ENCODE measurements at places on chromosomes 16 and 17. TPM values are rescaled to one million over a fixed set of nuclear protein-coding genes. Genes with fewer than 3 reads are reported as not detected.

Gene ZP2
- total RNA-seq = not detected

Gene PERCC1
- not detected for total RNA-seq

Gene ZNF469
- 1.3 TPM for total RNA-seq

Gene C1QTNF8
- 0.39 TPM for total RNA-seq

Gene UNC13D
- 12.7 TPM for total RNA-seq

Gene ABCA9
- 0.05 TPM for total RNA-seq

Gene RNF157
- total RNA-seq = 4.0 TPM

Gene WNK4
- 3.5 TPM for total RNA-seq

Gene CCDC200
- not detected for total RNA-seq

Gene CORO6
- 9.7 TPM for total RNA-seq

Gene NFAT5
- total RNA-seq = 57.0 TPM

Gene RAC3
- 39.4 TPM for total RNA-seq

Gene TRPV3
- 0.31 TPM for total RNA-seq

Gene RAB37
- total RNA-seq = 1.5 TPM

Gene SDR42E1
- total RNA-seq = 0.33 TPM

Gene CCL7
- total RNA-seq = 0.31 TPM

Gene KRTAP4-6
- not detected for total RNA-seq

Gene TBC1D26
- total RNA-seq = 0.05 TPM

Gene SCARF1
- 6.6 TPM for total RNA-seq

Gene KRTAP2-3
- total RNA-seq = not detected

Gene CYGB
- total RNA-seq = 6.0 TPM

Gene INCA1
- 1.7 TPM for total RNA-seq

Gene PRMT7
- total RNA-seq = 33.1 TPM

Gene DNAH17
- 0.18 TPM for total RNA-seq

Gene LPO
- not detected for total RNA-seq

Gene PROCA1
- total RNA-seq = 4.9 TPM

Gene SEC14L5
- total RNA-seq = 0.26 TPM

Gene TNFSF13
- total RNA-seq = 2.3 TPM

Gene DNAJA2
- total RNA-seq = 49.4 TPM

Gene KCNAB3
- total RNA-seq = 3.5 TPM

Gene BIRC5
- total RNA-seq = 119 TPM

Gene NRN1L
- 1.1 TPM for total RNA-seq

Gene MFAP4
- total RNA-seq = 0.92 TPM

Gene ABCC12
- not detected for total RNA-seq

Gene TNFRSF17
- not detected for total RNA-seq

Gene SLC16A13
- 13.1 TPM for total RNA-seq

Gene KREMEN2
- 10.8 TPM for total RNA-seq

Gene KRT32
- total RNA-seq = 0.72 TPM

Gene PLXDC1
- not detected for total RNA-seq

Gene TPSD1
- total RNA-seq = 0.26 TPM

Gene GLP2R
- 0.08 TPM for total RNA-seq

Gene ZNF385C
- total RNA-seq = 0.21 TPM

Gene RHBDL3
- total RNA-seq = 3.2 TPM

Gene PIRT
- not detected for total RNA-seq

Gene TMEM204
- 0.13 TPM for total RNA-seq

Gene GRAP
- total RNA-seq = 0.21 TPM

All from Panc1 (cell line).